ENCODE measurements at places on chromosomes 12 and 14.

DNA sequence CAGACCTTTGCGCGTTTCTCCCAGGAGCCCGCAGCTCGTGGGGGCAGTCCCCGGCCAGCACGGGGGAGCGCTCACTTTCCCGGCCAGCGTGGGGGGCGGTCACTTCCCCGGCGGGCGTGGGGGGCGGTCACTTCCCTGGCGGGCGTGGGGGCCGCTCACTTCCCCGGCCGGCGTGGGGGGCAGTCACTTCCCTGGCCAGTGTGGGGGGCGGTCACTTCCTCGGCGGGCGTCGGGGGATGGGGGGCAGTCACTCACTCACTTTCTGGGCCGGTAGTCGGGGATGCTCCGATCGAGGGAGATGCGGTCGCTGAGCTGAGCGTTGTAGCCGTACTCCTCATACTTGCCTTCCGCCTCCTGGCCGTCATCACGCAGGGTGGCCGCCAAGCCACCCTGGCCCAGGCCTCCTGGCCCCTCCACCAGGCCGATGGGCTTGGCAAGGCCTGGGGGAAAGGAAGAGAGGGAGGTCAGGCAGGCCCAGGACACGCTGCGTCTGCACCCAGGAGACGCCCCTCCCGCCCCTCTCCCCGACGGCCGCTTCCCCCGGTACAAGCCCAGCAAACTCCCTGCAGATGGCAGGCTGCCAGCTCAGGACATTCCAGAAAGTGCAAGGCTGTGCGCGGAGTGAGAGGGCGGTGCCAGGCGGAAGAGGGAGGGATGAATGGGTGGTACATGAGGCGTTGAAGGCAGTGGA, 43.3 kb downstream of the GALNT9 start:
- peak; percentile 85 for DNase-seq

DNA sequence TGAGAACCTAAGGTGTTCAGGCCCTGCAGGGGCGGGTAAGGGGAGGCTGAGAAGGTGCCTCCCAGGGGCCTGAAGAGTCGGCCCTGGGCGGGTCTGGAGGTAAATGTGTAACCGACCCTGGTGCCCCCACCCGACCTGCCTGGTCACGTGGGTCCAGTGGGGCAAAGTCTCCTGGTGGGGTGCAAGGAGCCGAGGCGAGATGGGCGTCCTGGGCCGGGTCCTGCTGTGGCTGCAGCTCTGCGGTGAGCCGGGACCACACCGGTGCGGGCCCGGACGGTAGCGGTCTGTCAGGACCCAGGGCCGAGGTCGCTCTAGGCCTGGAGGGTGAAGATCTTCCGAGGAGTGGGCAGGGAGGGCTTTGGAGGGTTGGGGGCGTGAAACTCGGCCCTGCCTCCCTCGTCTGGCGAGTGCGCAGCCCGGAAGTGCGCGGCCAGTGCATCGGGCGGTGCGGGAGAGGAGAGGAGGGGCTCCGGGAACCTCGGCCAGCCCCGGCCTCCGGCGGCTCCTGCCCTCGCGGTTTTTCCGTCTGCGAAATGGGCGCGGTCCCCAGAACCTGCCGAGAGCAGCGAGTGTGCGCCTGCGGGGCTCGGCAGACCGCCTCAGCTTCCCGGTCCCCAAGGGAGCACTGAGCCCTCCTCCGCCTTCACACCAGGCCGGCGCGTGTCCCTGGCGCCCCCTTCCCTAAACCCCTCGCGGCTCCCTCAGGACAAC, at the start of gene AMN:
AMN (plus strand) TSS at position 174 of the 711 bp plus-strand sequence; CDS start at position 200, 26 bp downstream.
- DNase-seq = no peak

DNA sequence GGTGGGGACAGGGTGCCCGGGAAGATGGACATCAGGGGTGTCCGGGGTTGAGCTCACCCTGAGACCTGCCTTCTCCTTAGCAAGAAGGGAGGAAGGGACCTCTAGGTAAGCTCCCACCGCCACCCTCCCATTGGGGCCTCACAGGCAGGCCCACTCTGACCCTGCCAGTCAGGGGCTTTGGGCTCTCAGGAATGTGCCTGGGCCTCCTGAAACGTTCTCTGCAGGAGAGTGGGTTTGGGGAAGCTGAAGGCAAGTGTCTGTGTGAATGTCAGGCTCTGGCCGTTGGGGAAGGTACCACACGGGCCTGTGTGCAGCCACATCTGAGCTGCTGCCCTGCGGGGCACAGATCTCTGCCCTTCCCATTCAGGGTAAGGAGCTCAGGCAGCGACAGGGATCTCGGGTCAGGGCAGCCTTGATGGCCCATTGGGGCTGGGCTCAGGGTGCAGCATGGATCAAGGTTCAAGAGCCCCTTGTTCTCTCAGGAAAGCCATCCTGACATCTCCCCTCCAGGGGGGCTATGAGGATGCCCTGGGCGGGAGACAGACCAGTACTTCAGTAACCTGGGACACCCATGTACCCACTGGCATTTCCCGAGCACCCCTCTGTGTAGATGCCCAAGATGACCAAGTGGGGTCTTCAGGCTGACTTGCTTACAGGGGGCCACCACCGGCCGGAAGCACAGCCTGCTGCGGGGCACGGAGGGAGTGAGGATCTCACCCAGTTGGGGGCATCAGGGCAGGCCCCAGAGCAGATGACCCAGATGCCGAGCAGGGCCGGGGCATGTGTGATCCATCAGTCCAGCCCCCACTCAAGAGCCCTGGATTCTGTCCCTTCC, 29.7 kb downstream of the FAM222A start:
- DNase-seq = peak; percentile 30

DNA sequence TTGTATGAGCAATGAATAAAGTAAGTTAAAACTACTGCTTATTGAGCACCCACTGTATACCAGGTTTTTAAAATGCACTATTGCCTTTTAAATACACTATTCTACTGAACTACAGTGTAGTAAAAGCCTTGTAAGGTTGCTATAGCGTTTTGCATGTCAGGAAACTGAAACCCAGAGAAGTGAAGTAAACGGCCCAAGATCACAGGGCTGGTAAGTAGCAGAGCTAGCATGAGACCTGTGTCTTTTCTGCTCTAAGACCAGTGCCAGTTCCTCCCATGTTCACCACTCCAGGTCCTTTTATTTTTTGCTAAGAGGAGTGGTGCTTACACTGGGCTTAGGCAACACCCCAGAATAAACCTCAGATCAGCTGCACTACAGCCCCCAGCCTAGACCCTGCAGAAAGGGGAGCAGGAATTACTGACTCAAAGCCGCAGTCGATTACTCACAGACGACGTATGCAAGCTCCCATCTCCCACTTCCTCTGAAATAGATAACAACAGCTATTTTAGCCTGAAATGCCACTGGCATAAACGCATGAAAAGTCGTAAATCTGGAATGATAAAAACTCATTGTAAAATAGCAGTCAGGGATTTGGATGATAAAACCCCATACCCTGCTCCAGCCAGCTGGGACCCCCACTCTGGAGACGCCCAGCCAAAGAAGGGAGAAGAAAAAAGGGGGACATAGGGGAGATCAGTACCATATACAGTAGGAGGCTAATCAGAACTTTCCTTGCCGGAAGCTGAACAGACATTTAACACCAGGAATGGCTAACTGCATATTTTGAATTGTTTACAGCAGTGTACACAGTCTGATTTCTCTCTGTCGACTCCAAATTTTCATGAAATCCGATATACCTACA, 108.3 kb downstream of the NUAK1 start:
- DNase-seq = no peak
